Activated T-cell treated with anti-CD3 and anti-CD28 coated beads, Interleukin-2, amount 50 U/mL, for 72 hours (primary cell): ENCODE measurements at places on chromosomes 11 and 22. TPM values are rescaled to one million over a fixed set of nuclear protein-coding genes. Genes with fewer than 3 reads are reported as not detected.

FGF19 gene
- 0.10 TPM for total RNA-seq

CEND1 gene
- total RNA-seq, result 1.4 TPM

MIOX gene
- total RNA-seq, result 5.2 TPM

OR51E2 gene
- total RNA-seq, result not detected

SAA1 gene
- not detected for total RNA-seq

TSSK2 gene
- not detected for total RNA-seq

TRIM29 gene
- not detected for total RNA-seq

PRG3 gene
- not detected for total RNA-seq

DCPS gene
- 37.7 TPM for total RNA-seq

GP1BB gene
- 0.17 TPM for total RNA-seq

ANKRD49 gene
- total RNA-seq, result 24.2 TPM

TXN2 gene
- 115 TPM for total RNA-seq

ELFN2 gene
- 0.62 TPM for total RNA-seq

MGAT3 gene
- total RNA-seq, result 1.2 TPM

ALDH3B1 gene
- total RNA-seq, result 0.10 TPM

SCUBE1 gene
- total RNA-seq, result 0.14 TPM

NOX4 gene
- total RNA-seq, result not detected

C11orf65 gene
- 1.5 TPM for total RNA-seq

RCOR2 gene
- 0.39 TPM for total RNA-seq

RBMXL2 gene
- total RNA-seq, result not detected

PHLDA2 gene
- total RNA-seq, result 12.3 TPM

NXPE2 gene
- not detected for total RNA-seq

BCR gene
- total RNA-seq, result 40.3 TPM

TEX54 gene
- 0.77 TPM for total RNA-seq

MOGAT2 gene
- total RNA-seq, result not detected

PCNX3 gene
- 45.9 TPM for total RNA-seq

C22orf31 gene
- not detected for total RNA-seq

TREH gene
- not detected for total RNA-seq
